NCI-H1417 treated with DMSO at 0.1 percent for 48 hours (cell line): ENCODE measurements at places on chromosomes 6 and 20.

DNA sequence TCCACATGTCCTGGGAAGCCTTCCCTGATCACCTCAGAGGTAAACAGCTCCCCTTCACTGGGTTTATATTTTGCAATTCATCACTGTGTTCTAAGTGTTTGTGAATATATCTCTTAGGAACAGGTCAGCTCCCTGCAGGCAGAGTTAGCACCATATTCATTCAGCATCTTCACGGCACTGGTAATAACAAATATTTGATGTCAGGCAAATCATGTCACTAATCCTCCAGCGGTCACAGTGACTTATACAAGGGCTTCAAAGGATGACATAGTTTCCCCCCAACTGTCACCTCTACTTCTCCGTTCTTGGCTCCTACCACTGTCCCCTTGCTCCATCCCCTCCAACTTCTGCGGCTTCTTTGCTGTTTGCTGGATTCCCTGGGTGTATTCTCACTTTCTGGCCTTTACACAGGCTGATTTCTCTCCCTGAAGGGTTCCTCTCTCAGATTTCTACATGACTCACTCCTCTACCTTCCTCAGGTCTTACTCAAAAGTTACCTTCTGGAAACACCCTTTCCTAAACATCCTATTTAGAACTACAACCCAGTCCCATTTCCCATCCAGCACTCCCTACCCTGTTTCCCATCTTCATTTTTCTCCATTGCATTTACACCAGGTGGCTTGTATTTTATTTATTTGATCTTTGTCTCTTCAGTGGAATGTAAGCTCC is 66.6 kb downstream of the NHLRC1 start:
- no peak for DNase-seq

DNA sequence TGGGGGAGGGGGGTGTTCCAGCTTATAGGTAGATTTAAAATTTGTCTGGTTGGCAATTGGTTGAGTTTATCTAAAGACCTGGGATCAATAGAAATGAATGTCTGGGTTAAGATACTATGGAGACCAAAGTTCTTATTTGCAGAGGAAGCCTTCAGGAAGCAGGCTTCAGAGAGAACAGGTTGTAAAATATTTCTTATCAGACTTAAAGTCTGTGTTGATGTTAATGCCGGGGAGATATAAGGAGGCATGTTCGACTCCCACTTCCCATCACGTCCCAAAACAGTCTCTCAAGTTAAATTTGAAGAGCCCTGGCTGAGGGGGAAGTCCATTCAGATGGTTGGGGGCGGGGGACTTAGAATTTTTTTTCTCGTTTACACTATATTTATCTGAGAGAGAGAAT is 12.3 kb upstream of the BLCAP start:
- no peak for DNase-seq

- no peak for DNase-seq
Measured at GRCh38 chr6:160783741-160784140, 81.7 kb downstream of the PLG start.

GRCh38 chr6:78533426-78533825 is 333.9 kb upstream of the IRAK1BP1 start:
- DNase-seq = no peak

DNA sequence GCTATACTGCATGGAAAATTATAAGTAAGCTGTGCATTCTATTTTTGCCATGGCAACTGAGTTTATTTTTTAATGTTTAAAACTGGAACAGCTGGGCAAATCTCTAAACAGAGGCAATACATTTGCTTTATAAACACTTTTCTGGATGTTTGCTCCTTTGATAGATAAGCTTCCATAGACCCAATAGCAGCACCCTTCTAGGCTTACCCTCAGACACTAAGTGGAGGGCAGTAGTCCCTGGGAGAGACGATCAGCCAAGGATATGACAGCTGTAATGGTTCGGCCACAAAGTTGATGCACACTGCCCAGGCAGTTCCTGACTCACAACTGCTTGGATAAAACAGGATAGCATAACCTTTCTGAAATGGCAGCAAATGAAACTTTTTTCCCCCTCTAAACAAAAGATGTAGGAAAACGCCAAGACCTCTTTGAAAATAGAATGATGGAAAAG is 8.5 kb upstream of the MRPS10 start:
- no peak for DNase-seq

DNA sequence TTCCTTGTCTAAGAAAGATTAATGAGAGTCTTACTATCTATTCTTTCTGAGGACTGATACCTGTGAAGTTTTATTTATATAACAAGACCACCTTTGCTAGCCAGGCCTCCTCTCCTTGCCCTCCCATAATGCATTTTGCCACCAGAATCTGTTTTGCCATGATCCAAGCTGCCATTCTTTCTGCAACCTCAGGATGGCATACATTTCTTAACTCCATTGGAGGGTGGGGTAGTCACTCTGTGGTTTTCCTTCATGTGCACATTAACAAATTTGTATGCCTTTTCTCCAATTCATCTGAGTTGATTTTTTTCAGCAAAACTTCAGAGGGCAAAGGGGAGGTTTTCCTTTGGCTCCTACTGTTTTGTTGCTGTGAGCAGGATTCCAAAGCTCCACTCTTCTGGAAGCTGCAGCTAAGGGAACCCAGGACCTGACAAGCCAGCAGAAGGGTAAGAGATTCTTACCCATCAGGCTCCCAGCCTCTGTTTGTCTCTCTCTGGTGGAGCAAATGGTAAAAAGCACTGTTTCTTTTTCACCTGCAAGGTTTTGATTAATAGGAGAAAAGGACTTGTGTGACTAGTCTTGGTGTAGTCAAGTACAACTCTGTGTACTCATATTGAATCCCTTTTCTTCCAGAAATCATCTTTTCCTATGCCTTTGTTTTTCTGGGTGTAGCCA is 26.2 kb upstream of the ENPP4 start:
- DNase-seq = no peak

GRCh38 chr6:35754452-35755277 is 17.8 kb downstream of the ARMC12 start:
- no peak for DNase-seq

DNA sequence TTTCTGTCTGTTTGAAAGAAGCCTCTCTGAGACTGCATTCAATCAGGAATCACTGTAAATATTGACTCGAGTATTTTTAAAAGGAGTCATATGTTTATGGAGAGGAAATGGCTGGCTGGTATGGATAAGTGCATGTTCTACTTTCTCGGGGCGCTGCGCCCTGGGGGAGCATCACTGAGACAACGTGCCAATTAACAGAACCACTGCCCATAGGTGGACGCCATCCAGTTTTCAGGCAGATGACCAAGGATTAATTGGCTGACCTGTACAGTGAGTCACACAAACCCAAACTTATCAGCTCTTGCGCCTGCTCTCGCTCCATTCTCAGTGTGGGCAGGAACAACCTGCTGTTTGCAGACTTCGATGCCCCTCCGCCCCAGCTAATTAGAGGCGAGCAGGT is 571.2 kb downstream of the QKI start:
- DNase-seq = no peak
